ENCODE measurements at places on chromosomes 6 and 20.

- DNase-seq = no peak
Observed at GRCh38 chr6:158502263-158502950, 57.5 kb upstream of the TMEM181 start.

DNA sequence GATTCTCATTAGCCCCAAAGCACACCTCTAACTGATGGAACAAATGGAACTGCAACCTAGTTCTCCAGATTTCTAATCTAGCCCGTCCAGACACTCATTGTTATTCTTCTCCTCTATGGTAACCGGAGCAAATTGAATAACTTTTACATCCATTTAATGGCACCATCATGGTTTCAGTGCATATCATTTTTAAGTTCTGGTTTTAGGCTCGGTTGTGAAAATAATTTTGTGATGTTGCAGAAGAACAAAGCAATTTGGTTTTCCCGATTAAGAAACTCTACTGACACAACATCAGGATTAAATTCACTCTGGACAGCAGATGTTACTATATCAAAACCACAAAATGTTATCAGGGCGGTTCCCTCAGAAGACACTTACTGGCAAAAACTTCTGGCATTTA, 42.5 kb upstream of the HBS1L start:
- DNase-seq = no peak

GRCh38 chr6:170283212-170284081, 7.4 kb downstream of the DLL1 start:
- DNase-seq = no peak

- no peak for DNase-seq
Observed at GRCh38 chr6:17207281-17207680, 73.9 kb upstream of the RBM24 start.

DNA sequence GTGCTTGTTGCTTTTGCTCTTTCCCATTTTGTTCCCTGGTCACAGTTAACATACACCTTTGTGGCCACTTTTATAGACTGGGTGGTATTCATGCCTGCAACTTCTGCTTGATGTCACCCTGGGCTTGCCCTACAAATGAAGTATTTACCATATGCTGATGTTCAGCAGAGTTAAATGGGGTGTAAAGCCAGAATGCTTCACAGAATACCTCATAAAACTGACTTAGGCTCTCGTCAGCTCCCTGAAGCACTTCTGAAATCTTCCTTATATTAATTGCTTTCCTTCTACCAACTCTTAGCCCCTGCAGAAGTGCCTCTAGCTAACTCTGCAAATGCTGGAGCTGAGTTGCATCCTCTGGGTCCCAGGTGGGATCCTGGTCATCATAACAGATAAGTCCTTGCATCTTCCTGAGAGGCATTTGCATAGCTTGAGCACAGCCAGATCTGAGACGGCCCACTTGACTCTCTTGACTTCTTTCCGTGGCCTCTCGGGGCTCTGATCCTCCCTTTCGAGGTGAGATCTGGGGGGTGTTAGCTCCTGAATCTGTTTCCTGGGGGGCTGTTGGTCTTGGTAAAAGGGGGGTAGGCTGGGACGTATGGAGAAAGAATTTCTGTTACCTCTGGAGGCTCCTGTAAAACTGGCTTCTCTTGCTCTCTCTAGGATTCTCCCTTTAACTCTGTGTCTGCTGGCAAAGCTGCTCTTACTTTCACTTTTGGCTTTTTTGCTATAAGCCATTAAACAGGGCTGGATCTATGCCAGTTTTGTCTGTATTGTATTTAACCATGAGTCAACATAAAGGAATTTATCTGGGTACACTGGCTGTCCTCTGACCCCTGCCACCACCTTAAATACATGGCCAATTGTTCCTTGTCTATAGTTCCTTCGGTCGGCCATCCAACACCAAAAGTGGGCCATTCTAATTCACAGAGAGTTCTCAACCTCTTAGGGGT, 223.0 kb upstream of the SYNCRIP start:
- no peak for DNase-seq

GRCh38 chr6:17703256-17703694, 3.5 kb downstream of the NUP153 start:
- DNase-seq = no peak

DNA sequence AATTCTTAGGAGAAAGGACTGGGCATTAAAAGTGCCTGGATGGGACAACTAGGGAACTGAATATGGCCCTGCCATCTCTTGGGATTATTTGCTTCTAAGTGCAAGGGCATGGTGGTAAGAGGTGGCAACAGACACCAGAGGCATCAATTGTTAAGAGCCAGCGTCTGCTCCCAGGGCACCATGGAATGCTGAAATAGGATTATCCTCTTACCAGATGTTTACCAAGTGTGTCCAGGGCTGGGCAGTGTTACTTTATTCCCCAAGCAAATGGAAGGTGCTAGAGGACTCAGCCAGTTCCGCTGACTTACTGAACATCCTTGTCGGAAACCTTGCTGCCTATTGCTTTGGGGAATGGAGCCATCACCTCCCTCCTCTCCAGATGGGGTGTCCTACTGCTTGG, 273.6 kb upstream of the SUPT3H start:
- DNase-seq = no peak

DNA sequence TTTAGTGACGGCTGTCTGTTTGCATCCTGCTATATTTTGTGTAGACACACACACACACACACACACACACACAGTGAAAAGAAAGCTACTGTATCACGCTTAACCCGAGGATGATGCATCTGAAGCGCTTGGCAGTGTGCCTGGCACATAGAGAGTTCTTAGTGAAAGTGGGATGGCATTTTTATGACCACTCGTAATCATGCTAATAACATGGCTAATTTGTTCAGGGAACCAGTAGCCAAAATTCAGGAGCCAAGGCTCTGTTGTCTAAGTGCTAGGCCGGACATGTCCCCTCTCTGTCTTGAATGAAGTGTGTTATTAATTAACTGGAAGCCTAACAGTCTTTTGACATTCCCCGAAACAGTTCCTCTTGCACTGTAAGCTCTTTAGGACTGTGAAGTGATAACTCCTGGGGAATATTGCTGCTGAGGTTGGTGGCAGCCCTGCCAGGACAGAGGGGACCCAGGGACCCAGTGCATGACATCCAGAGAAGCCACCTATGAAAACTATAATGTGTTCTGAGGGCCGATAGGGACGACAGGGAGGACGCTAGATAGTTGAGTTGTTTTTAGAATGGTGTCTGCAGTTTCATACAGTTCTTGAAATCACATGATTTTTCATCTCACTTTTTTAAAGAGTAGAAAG, 45.0 kb upstream of the IRF4 start:
- DNase-seq = no peak

DNA sequence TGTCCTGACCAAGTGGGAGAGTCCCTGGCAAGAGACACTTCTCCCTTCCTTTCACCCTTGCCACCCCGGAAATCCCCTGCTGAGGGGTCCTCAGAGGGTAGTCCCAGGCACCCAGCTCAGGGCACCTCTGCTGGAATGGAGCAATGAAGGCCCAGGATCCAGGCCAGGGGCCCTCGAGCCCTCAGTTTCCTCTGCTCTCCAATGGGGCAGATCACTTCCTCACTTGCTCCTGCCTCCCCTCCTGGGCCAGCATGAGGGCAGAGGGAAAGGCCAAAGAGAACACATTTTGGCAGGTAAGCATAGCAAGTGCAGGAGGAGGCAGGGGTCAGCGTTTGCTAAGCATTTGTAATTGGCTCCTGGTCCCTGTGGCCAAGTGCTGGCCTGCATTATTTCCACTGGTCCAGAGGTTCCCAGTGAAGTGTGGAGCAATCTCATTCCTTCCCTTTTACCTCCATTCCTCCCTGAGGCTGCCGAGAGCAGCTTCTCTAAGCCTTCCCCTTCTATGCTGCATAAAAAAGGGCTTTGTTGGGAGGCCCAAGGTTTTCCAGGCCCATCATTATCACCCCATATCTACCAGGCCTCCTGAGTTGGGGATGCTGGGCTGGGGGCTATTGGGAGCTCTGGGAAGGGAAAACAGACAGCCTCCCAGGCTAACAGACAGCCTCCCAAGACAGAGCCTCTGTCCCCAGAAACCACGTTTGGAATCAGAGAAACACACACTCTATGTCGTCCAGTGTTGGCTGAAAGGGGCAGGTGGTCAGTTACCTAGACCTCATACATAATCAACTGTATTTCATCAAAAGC, 28.8 kb upstream of the VEGFA start:
- no peak for DNase-seq

- no peak for DNase-seq
Observed at GRCh38 chr6:138571585-138572166, 72.4 kb upstream of the NHSL1 start.

GRCh38 chr6:29676981-29677601, 3.9 kb downstream of the ZFP57 start:
- no peak for DNase-seq

DNA sequence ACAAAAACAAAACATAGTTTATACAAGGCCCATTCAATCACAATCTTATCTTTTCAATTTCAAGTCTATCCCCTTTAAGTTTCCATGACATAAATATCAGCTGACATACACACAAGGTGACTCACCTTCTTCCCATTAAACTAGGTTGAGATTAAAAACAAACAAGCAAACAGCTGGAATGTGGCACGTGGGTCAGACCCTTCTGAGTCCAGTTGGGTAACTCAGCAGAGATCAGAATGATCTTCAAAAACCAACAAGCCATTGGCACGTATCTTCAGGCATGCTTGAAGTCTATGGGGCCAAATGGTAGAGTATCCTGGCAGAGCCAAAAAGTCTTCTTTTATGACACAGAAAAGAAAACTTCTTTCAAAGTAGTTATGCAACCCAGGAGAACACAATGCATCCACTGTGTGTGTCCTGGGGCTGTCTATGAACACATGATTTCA, 603.5 kb upstream of the CITED2 start:
- DNase-seq = no peak

GRCh38 chr6:107867302-107867615, 43.1 kb upstream of the SCML4 start:
- DNase-seq = no peak

DNA sequence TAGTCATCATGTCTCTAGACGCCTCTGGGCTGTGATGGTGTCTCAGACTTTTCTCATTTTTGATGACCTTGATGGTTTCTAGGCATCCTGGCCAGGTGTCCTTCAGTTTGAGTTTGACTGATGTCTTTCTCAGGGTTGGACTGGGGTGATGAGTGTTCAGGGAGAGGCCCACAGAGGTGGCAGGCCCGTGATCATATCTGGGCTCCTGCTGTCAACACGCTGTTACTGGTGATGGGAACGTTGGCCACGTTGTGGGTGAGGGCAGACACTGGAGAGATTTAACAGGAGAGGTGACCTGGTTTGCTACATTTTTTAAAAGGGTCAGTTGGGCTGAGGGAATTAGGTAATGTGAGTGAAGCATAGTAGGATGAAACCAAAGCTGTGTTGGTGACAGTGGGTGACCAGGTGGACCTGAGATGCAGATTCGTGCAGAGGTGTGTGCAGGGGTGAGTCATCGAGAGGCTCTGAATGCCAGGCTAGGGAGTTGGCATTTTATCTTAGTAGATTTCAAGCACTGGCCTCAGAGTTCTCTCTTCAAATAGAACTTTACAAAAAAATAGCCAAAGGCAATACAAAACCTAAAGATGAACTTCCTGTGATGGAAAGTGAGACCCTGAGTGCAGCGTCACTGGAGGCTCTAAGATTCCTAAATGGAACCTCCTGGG, 174.1 kb downstream of the CDH26 start:
- DNase-seq = no peak

- no peak for DNase-seq
Observed at GRCh38 chr6:142728910-142729481, 216.0 kb downstream of the HIVEP2 start.

- DNase-seq = no peak
Observed at GRCh38 chr6:90365002-90365401, 68.4 kb upstream of the BACH2 start.

DNA sequence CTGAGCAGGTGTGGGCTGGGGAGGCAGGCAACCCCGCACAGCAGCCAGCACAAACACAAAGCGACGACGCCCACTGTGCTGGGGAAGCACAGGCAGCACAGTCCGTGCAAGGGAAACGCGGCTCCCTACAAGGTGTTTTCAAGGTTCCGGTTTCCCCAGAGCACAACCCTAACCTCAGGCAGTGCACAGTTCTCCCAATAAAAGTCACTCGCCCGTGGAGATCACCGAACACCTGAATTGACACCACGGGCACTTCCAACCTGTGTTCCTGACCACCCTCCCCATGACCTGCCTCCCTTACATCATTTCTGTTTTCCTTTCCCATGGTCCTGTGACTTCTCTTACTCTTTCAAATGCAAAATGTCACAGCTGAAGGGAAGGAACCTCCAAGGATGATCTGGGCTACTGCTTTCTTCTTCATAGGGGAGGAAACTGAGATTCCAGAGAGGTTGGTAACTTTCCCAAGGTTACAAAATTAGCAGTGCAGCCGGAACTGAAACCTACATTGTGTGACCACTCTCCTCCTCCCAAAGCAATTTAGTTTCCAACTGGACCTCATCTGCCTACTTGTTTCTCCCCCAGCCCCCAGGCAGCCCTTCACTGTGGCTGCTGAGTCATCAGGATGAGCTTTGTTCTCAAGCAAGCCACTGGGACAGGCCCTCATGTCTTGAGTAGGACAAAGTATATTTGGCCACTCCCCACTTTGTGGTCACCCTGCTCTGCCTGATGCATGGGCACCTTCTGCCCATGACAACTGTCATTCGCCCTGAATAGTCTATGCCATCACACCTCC, 125.3 kb downstream of the ATXN1 start:
- DNase-seq = no peak

DNA sequence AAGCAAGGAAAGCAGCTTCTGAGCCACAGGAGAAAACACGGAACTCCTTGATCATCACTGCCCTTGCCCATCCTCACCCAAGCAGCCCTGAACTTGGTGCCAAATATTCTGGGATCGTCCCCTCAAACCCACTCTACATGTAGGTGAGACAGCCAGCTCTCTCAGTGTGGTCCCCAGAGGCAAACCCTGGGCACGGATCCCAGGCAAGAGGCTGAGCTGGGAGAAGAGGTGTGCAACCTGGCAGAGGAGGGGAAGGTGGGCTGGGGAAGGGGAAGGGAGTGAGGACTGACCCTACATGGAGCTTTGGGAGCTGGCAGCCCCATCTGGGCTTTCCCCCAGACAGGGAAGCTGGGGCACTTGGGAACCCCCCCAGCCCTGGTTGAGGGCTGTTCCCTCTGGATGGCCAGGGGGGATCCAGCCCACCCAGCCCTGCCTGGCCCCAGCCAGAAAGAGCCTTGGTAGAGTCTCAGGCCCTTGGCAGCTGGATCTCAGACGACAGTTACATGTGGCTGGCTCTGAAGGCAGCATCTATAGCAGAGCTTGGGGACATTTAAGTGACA, 186.2 kb upstream of the CST7 start:
- DNase-seq = no peak

- DNase-seq = no peak
Observed at GRCh38 chr6:130593948-130594347, 228.1 kb downstream of the TMEM200A start.

Data from T-helper 9 cell (primary cell).